ENCODE measurements at places on chromosomes 5 and 9.

DNA sequence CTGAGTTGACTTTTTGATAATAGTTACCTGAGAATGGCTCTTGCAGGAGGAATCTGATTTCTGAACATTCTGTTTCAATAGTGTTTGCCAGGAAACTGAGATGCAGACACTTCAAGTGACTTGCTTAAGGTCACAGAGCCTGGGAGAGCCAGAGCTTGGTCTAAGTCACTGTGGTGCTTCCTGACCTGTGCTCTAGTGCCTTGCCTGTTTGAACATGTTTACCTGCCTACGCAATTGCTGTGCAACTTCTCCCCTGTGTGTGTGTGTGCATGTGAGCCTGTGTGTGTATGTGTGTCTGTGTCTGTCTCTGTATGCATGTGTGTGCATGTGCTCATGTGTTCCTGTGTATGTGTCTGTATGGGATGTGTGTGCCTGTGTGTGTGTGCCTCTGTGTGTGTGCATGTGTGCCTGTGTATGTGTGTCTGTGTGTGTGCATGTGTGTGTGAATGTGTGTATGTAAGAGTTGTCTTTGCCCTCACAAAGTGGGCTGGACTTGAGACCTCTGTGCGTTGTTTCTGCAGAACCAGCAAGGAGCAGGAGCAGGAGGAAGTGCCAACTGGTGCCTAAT, 185.8 kb downstream of the GADD45G start:
- no peak for DNase-seq

- DNase-seq = no peak
Observed at GRCh38 chr5:158320178-158320674, 461.3 kb upstream of the CLINT1 start.

GRCh38 chr9:119736491-119737454, 367.5 kb upstream of the BRINP1 start:
- no peak for DNase-seq

GRCh38 chr9:78613006-78613405, 316.1 kb downstream of the PSAT1 start:
- DNase-seq = no peak

DNA sequence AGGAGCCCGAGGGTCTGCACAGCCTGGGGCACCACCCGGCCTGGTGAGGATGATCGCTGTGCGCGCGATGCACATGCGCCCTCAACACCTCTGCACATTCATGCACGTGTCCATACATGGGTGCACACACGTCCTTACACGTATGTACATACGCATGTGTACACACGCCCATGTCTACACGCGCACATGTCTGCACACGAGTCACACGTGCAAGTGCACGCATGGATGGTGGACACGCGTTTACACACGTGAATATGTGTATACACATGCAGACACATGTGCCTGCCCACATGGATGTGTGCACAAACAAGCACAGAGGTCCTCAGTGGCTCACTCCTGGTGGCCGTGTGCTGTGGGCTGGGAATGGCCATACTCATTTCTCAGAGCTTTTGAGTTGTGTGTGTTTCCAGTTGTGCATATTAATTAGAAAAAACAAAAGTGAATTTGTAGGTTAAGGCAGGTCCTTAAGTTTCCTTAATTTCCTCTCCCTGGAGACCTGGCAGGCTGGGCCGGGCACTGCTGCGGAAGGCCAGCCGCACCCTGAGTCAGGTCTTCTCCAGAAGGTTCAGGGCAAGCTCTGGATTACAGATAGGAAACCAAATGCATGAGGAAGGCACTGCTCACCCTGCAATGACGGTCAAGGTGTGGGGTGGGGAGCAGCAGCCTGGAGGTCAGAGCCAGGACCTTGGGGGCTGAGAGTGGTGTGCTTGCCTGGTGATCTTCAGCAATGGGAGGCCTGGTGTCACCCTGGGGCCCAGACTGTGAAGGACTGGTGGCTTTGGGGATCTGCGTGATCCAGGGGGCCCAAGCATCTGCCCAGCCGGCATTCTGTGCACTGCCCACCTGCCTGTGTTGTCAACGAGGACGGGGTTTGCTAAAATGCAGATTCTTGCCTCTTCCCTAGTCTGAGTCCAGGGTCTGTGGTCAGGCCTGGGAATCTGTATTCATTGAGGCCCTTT, 1.3 kb upstream of the RNU6ATAC start:
- DNase-seq = no peak

- no peak for DNase-seq
Observed at GRCh38 chr9:83270116-83270515, 207.2 kb upstream of the RASEF start.

DNA sequence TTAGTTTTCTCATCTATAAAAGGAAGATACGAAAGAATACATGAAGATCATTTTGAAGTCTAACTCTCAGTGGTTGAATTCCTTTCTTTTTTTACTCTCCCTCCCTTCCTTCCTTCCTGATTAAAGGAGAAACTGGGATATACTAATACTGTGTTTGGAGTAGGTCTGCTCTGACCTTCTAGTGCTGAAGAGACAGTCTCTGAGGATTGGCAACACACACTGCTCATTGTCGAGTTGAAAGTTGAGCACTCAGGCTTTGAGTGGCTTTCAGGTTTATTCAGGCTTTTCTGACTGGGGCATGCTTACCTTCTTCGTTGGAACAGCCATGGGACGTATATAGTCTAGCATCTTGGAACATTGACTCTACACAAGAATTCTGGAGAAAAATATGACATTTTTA, 86.9 kb upstream of the RPS23 start:
- DNase-seq = no peak

GRCh38 chr9:132590037-132590317, 7.6 kb downstream of the BARHL1 start:
- no peak for DNase-seq

GRCh38 chr5:143561219-143561618, 157.7 kb upstream of the NR3C1 start:
- no peak for DNase-seq

GRCh38 chr5:123527190-123527589, 15.2 kb downstream of the CSNK1G3 start:
- DNase-seq = no peak

GRCh38 chr9:83061990-83062650, 822 bp downstream of the RASEF start:
- no peak for DNase-seq

GRCh38 chr9:20610591-20610990, 11.7 kb downstream of the MLLT3 start:
- DNase-seq = no peak

DNA sequence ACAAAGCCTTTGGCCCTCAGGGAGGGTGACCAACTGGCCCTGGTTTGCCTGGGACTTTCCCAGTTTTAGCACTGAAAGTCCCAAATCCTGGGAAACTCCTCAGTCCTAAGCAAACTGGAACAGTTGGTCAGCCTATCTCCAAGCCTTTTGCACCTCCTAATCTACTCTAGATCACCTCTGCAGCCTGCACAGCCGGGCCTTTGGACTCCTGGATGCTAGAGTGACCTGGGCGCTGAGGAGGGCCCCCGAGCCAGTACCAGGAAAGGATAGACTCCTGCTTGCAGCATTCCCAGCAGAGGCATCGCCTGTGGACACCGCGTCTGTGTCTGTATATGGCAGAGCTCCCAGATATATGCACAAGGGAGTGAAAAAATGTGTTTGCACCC, 15.1 kb downstream of the IRF1 start:
- DNase-seq = no peak

DNA sequence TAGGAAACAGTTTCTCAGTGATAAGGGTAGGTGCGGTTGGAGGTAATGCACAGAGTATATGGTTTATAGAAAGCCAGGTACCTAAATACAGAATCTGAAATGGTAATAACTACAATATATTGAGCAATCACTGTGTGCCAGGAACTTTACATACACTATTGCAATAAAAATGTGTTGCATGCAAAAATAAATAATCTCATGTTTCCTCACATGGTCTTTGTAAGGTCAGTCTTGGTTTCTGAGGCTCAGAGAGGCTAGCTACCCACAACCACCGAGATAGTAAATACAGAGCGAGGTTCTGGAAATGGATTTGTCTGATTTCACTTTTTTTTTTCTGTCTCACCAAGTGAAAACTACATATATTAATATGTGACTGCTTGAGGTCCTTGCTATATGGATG, 128.9 kb downstream of the CAMK4 start:
- DNase-seq = no peak

DNA sequence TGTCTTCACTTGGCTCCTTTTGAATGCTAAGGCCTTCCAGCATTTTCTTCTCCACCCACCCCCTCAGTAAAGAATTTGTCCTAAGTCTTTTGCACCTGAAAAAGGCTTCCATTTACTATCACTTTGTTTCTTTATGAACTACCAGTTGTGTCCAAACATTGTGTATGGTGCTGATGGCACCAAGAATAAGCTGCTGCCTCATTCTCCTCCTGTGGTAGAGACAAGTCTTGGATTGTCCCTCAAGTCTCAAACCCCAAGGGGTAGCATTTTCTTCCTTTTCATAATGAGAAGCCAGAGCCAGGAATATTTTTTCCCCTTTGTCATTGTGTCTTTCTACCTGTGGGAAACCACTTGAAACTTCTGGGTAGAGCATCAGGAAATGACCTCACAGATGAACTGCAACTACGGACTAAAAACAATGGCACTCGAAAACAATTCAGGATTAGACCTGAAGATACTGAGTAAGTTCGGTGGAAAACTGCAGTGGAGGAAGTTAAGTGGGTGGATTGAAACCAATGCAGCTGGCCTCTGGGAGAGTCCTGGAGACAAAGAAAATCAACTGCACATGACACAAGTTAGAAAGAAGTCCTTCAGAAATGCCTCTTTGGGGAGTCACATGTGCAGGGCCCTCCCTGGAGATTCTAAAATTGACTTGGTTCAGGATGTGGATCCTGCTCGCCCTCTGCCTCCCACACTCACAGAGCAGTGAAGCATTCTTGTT, 80.5 kb downstream of the SH3RF2 start:
- no peak for DNase-seq

DNA sequence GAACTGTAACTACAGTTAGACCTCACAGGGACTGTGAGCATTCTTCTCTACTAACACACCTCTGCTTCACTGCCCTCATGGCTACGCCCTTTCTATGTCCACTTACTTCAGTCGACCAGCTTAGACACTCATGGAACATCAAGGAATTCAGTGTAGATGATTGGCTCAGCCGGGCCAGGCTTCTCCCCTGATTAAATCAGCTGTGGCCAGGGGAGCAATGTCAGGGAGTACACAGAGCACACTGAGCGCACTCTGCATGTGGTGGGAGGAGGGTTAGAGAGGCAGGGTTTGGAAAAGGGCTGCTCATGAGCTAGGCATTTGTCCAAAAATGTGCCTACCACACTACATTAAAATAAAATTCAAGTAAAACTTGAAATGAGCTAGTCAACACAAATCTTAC, 400.5 kb downstream of the ARRDC3 start:
- no peak for DNase-seq

DNA sequence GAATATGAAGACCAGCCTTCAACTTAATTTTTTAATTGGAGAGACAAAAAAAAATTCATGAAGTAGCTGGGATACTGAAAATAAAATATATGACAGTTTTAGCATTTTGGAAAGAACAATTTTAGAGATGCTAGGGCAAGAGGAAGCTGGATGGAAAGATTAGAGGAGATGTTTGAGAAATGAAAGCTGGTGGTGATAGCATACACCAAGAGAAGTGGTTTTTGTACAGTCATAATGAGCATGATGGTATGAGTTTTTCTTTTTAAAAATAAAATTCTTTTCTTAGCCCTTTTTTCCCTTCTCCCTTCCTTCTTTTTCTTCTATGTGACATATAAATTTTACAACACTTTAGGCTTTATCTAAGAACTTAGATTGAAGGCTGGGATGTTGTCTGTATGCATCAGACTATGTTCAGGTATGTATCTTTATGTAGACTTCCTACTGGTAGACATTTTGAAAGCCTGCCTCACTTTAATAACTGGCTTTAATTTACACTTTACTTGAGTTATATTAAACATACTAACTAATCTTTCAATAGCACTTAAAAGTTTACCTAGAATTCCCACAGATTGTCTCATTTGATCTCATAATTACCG, 522.5 kb downstream of the TLE4 start:
- DNase-seq = no peak

DNA sequence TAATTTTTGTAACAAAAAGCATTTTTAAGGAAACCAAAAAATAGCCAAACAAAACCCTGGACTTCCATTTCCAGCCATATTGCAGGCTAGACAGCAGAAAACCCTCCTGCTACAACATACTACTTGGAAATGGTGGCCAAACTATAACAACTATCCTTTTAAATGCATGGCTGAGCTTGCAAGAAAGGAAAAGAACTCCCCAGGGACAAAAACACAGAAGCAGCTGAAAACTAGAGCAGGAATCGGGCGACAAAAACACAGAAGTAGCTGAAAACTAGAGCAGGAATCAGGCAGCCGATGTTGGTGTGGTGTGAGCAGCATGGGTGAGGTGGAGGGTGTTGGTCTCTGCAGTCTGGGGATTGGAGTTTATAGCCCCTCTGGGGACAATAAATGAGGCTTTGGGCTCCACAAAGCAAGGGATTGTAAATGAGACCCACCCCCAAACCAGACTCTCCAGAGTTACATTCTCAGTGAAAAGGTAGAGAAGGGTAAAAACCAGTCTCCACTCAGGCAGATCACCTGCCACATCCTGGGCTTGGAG, 95.2 kb downstream of the C9orf50 start:
- DNase-seq = no peak

DNA sequence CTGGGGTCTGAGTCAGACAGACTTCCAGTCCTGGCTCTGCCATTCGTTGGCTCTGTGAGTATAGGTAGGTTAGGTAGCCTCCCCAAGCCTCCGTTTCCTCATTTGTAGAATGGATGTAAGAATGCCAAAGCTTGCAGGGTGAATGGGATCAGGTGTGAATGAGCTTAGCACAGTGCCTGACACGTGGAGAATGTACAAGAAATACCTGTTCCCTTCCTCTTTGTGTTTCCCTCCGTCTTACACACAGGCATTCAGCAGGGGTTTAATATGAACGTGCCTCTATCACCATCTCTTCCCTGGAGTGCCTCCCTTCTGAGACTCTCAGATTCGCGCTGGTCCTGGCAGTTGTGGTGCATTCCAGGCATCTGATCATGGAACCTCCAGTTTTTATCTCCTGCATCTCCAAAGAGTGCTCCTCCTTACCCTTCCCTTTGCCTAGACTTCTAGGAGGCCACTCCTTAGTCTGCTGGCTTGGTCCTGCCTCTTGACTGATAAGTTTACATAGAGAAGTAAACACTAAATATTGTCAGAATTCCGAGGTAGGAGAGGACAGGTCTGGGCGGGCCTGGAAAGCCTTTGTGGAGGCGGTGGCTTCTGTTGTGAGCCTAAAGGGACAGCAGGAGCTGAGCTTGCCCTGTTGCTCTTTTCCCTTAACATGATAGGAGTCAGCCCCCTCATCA, 199.4 kb downstream of the AOPEP start:
- no peak for DNase-seq

GRCh38 chr5:76393035-76393680, 9.9 kb upstream of the IQGAP2 start:
- no peak for DNase-seq

DNA sequence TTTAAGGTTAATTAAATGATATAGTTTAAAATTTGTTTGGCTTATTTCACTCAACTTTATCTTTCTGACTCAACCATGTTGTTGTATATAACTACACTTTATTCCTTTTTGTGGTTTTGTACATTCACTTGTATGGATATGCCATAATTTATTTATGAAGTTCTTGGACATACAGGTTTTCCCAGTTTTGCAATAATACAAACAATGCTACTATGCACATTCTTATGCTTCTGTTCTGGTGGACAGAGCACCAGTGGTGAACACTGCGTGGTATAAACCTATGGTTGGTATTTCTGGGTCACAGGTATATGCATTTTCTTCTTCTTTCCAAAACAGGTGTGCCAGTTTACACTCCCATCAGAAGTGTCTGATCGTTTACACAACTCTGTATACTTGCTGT, 35.7 kb upstream of the TRIM14 start:
- no peak for DNase-seq

Data from AG09319 (cell line).